Cortex of kidney (tissue), 1 donor: ENCODE measurements at places on chromosomes 6 and 20.

DNA sequence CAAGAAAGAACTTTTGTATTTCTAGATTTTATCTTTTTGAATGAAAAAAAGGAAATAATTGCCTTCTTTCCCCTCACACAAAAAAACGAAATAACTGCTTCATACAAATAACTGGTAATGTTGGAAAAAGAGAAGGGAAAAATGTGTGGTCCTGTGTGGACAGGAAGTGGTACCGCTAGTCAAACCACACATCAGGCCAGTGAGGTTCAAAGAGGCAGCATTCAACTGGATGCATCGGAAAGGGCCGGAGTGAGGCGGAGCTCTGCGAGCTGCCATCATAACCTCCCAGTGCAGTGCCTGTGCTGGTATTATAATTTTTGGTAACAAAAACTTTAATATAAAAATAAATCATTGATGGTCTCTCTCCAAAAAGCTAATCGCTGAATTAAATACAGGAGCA is 111.2 kb downstream of the IRF4 start:
- DNase-seq, result no peak

GRCh38 chr20:31560746-31561598 is 44.1 kb upstream of the ID1 start:
- no peak for DNase-seq

DNA sequence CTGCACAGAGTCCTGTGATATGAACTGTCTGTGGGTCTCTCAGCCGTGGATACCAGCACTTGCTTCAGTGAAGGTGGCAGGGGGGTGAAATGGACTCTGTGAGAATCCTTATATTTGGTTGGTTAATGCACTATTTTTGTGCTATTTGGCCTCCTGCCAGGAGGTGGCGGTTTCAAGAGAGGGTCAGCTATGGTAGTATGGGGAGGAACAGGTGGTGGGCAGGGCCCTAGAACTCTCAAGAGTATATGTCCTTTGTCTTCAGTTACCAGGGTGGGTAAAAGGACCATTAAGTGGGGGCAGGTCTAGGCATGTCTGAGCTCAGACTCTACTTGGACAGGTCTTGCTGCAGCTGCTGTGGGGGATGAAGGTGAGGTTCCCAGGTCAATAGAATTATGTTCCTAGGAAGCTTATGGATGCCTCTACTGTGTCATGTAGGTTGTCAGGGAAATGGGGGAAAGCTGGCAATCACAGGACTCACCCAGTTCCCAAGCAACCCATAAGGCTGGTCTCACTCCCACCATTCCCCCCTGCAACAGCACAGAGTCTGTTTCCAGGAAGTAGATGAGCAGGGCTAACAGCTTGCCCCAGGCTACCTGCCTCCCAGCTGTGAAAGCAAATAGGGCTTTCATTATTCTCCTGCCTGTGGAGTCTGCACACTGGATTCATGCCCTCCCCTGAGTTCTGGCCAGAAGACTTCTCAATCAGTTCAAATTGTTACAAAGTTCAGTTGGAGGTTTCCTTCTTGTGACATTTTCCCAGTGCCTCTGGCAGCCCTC is 56.8 kb upstream of the PHIP start:
- no peak for DNase-seq

- no peak for DNase-seq
These were observed 324.3 kb downstream of the CDH4 start for GRCh38 chr20:61576372-61576771.

GRCh38 chr6:14070457-14070856 is 47.1 kb upstream of the CD83 start:
- DNase-seq, result no peak

DNA sequence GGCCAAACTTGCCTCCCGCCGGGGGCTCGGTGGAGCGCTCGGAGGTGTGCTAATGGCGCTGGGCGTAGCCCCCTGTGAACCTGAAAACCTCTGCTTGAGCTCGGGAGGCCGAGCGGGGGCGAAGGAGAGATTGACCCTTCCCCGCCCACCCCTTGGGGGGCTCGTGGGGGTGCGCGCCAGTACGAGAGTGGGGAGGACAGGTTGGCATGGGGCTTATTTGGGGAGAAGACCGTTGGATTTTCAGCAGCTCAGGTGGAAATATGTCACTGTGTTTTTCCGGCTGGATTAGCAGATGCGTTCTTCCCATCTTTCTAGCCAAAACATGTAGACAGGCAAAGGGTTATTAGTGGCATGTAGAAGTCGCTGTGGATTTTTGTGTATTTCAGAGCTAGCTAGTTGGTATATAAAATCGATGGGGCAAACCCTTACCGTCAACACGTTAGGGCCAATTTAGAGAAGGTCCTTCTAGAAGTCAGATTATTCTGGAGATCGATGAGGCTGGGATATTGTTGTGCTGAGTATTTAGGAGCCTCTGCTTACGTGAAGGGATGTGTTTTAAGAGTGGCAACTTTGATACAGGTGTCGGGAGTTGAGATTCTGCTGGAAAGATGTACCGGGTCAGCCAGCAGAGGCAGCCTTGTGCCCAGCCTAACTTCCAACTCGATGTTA is 525 bp downstream of the NCOA7 start:
- DNase-seq, result no peak

DNA sequence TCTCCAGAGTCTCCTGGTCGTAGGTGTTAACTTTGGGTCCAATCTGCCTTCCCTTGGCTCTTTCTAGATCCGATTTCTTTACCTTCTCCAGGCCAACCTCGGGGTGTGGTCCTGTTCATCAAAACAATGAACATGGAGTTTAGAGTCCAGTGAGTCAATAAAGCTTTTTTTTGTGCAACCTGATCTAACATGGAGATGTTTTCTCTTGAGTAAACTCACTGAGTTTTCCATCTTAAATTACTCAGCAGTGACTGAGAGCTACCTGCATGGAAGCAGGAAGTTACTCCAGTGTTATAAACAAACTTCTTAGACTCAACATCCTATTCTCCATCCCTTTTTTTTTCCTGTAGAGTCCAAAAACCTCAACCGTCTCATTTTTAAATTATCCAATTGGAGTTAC is 14.9 kb upstream of the SLC22A1 start:
- no peak for DNase-seq

GRCh38 chr6:19892260-19892659 is 55.1 kb downstream of the ID4 start:
- DNase-seq, result no peak

- no peak for DNase-seq
These were observed 263.5 kb downstream of the TMEM242 start for GRCh38 chr6:157059781-157060180.

DNA sequence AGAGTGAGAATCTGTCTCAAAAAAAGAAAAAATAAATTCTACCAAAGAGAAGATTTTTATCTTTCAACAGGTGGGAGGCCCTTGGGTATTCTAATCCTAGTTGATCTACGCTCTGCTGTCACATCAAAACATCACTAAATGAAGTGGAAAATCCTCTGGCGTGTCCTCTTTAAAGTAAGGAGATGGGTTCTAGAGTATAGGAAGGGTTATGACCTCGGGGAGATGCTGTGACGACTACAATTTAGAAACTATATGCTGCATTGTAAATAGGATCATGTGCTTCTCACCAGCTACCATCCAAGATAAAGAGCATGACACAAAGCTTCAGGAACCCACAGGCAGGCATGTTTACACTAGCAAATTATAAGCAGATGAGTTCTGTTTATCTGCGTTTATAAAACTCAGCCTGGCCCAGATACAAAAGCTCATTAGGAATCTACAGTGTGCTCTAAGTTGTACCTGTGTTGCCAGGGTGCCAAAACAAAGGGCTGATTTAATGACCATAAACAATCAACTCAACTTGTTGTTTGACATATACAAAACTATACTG is 197.1 kb upstream of the PLN start:
- no peak for DNase-seq

DNA sequence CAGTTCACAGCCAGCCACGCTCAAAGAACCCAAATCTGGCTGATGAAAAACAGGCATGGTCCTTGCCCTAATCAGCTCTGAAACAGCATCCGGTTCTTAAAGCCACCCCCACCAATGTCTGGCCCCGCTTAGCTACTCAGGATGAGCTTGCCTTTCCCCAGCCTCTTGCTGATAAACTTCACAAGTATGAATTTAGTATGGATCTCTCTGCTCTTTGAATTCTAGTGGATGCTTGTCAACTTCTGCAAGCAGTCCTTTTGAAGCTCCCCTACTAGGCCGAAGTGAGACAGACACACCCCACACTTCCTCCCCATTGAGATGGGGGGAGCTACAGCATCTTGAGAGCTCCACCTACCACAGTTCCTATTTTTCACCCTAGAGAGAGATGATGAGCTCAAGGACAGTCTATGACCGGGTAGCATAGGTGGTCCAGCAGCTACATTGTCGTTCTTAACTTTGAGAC is 36.7 kb downstream of the EBF4 start:
- no peak for DNase-seq

GRCh38 chr6:3943331-3943765 is 94.2 kb downstream of the FAM50B start:
- DNase-seq, result no peak

DNA sequence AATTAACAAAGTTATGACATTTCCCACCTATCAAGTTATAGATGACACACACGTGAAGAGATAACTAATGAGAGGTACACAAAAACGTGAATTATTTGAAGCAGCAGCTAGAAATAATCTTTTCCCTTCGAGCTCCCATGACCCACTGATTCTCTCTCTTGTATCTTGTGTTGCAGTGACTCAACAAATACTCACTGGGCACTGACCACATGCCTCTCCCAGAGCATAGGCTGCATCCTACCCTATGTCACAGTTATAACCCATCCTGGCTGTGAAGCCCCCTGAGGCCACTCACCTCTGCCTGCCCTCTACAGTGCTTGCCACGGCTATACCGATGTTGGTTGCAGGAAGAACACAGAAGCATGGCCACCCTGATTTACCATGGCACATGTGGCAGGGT is 91.8 kb downstream of the INSM1 start:
- no peak for DNase-seq

- DNase-seq, result no peak
These were observed 128.2 kb downstream of the GPX5 start for GRCh38 chr6:28653876-28654275.

DNA sequence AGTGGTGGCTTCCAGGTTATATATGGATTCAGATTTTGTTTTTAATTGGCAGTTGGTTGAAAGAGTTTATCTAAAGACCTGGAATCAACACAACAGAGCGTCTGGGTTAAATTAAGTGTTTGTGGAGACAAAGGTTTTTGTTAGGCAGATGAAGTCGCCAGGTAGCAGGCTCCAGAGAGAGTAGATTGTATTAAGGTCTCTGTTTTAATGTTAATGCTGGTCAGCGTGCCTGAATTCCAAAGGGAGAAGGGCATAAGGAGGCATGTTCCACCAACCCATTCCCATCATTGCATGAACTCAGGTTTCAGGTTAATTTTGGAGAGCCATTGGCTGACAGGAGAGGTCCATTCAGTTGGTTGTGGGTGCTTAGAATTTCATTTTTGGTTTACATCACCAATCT is 744.1 kb upstream of the GJE1 start:
- DNase-seq, result no peak

DNA sequence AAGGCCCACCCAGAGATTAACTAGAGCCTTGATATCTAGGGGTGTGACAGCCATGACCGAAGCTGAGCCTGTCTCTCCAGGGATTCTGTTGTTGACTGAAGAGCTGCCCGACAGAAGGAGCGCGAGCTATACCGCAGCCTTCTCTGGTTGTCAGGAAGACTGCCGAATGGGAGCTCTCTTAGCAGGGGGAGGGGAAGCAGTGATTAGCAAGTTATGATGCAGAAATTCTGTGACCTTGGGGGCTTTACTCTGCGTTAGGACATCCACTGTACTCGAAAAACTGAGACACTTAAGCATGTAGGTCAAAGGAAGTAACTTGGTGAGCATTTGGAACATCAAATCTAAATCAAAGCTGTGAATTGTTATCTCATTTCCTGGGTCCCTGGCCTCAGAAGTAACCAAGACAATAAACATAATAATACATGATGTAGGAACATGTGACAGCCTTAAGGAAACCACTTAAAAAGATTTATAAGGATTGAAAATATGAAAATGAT is 84.7 kb downstream of the MAP3K4 start:
- no peak for DNase-seq

- no peak for DNase-seq
These were observed 27.2 kb downstream of the IL17F start for GRCh38 chr6:52216932-52217575.

DNA sequence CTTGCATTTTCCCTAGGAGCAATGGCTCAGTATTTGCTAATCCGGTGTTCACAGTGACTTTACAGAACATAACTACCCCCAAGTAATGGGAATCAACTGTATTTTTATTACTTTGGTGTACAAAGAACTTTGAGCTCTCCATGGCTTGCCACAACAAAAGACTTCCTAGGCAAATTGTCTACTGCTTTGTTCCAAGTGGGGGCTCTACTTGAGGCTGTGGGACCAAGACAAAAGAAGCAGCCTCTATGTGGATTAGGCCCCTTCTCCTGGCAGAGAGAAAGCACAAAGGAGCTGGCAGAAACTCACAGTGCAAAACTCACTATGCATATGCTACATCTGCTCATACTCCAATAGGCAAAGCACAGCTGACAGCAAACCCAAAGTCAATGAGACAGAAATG is 853 bp downstream of the WFDC8 start:
- DNase-seq, result no peak

- no peak for DNase-seq
These were observed 78.3 kb downstream of the BTBD3 start for GRCh38 chr20:11995805-11996567.

GRCh38 chr6:77368660-77369313 is 94.5 kb downstream of the HTR1B start:
- no peak for DNase-seq

GRCh38 chr6:170292407-170293158 is 1.7 kb upstream of the DLL1 start:
- no peak for DNase-seq

GRCh38 chr6:158518191-158519127 is 41.4 kb upstream of the TMEM181 start:
- no peak for DNase-seq

DNA sequence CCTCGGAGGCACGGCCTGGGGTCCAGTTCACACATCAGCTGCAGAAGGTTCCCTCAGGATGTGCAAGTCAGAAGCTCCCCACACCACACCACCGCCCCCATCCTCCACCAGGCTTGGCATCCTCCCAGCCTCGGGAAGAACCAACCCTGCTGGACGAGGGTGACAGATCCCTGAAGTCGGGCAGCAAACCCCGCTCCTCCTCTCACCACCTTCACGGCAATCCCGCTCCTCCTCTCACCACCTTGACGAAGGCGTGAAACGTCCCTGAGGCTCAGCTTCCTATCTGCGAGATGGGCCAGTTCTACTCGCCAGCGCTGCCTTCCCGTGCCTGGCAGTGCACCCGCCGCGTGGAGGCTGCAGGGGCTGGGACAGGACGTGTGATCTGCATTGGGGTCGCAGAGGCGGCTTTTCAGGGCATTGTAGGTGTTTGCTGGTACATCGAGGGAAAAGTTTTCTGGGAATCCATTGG is 327.0 kb downstream of the TAF4 start:
- no peak for DNase-seq
